ENCODE measurements at places on chromosomes 4 and X.
A peak's percentile ranks its signal among the peaks of the same experiment; 100 is the strongest.

DNA sequence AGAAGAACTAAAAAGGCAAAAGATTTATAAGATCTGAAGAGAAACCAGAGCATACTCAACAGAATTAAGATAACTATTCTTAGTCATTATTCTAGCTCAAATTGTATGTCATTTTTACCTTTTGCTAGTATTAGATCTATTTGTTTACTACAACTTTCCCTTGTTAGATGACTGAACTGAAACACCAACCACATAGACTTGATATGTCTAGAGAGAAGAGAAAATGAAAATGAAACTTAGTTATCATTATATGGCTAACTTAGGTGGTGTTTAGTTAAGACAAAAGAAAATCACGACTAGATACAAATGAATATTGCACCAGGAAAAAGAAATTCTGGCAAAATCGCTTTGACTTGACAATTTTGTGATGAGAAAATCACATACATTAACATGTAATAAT lies 690.8 kb downstream of the PCDH18 start:
- no peak for DNase-seq

GRCh38 chr4:114041117-114041475 lies 61.6 kb upstream of the ARSJ start:
- DNase-seq = no peak

- no peak for DNase-seq
Measured at GRCh38 chrX:50495616-50496015, 25.0 kb upstream of the DGKK start.

GRCh38 chr4:4758681-4759080 lies 100.8 kb upstream of the MSX1 start:
- DNase-seq = no peak

DNA sequence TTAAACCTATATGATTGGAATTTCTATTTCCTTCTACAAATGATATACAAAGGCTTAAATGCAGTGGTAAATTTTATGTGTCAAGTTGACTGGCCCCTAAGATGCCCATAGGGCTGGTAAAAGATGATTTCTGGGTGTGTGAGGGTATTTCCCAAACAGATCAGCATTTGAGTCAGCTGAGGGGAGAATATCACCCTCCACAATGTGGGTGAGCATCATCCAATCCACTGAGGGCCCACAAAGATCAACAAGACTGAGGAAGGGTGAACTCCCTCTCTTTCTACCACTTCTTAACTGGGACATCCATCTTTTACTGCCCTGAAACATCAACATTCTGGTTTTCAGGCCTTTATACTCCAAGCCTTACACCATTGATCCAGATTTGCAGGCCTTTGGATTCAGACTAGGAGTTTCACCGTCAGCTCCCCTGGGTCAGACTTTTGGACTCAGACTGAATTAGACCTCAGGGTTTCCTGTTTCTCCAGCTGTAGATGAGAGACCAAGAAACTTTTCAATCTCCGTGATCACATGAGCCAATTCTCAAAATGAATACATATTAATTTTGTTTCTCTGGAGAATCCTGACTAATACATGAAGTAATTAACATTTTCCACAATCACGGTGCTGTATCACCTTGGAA lies 1020.7 kb upstream of the SLIT2 start:
- no peak for DNase-seq

GRCh38 chr4:107780665-107781064 lies 44.1 kb upstream of the SGMS2 start:
- DNase-seq = no peak

DNA sequence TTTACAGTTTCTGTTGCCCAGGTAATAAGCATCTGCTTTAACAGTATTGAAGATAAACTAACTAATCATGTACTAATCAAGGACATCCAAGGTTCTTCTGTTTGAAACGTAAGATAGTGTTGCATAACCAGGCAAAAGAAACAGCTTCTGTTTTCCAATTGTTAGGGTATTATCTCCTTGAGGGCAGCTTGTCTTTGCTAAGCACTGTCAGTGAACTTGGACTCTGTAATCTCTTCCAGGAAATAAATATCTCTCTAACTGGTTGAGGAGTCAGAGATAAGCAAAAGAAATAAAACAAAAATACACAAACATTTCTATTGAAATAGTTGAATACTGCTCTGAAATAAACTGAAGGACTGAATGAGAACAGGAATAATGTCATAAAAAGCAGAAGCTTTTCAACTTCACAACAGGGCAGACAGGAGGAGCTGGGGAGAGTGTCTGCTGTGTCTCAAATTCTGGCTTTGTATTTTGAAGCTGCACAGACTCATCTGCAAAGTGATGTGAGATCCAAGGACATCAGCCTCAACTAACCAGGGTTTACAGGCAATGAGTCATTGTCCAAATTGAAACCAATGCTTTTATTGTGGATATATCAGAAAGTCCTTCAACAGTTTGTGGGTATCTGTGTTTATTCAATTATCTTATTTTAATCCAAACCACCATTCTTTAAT lies 1253.0 kb upstream of the PCDH7 start:
- no peak for DNase-seq

DNA sequence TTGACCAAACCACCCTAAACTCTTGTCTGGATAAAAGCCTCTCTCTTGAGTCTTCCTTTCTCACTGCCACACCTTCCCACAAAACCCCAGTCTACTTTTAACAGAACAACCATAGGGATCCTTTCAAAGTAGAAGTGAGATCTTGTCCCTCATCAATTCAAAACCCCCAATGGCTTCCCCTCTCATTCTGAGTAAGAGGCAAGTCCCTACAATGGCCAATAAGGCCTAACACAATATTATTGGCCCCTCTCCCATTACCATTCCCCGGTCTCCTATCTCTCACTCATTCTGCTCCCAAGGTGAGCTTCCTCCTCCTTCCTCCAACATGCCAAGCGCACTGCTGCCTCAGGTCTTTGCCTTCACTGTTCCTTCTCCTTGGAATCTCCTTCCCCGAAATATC lies 57.1 kb downstream of the REELD1 start:
- no peak for DNase-seq

DNA sequence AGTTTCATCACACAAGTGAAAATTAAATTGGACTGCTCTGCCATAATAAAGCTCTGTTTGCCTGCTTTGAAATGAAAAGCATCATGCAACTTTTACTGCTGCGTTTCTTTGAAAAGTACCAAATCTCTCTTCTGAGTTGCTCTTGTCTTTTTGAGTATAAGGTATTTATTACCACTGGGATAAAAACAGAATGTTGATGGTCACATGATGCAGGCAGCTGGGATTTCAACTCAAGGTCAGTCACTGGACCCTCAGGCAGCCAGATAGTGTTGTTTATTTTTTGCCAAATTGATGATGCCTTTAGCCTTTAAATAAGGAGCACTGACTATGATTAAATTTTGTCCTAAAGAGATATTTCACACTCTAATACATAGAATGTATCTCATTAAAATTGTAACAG lies 32.7 kb downstream of the DMD start:
- DNase-seq = no peak

- no peak for DNase-seq
Measured at GRCh38 chrX:1483843-1484637, 31.3 kb upstream of the ASMTL start.

DNA sequence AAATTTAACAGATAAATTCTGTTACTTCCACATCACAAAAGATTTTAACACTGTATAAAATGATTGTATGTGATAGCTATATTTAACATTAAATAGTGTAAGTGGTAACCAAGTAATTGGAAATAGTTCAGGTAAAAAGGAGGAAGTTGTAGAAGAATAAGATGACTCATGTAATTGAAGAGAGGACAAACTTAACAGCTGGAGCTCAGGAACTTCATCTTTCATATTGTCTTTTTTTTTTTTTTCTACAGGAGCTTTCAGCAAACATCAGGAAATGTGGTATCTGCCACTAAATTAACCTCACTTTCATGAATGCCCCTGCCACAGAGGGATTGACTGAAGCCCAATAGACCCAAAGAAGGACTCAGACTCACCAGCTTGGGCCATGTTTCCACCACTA lies 188.4 kb upstream of the VEGFC start:
- no peak for DNase-seq

- DNase-seq = no peak
Measured at GRCh38 chr4:77418333-77418732, 187.3 kb upstream of the CXCL13 start.

GRCh38 chr4:108644237-108644636 lies 6.2 kb upstream of the OSTC start:
- no peak for DNase-seq

DNA sequence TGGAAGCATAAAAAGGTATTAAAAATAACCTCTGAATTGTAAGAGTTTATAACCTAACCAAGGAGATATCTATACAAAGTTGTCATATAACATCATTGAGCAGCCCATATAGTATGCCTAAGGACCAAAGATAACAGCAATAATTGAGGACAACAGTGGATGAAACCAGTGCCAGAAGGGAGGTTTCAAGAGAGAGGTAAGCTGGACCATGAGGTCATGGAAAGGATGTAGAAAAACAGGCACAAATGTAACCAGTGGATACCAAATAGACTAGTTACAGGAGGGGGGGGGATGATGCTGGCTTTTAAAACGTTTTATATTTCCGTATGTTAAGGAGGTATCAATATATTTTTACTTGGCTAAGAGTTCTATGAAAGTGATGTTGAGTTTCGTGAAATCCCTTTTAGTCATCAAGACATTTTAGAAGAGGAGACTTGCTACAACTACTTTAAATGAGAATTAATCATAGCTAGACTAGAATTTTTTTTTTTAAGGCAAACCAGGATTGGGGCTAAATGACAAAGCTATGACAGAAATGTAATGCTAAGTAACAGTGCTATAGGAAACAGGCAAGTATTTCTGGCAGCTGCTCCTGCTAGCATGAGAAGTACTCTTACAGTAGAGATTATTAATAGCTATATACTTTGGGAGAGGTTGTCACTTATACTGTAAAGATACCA lies 161.1 kb downstream of the FBXW7 start:
- DNase-seq = no peak

- no peak for DNase-seq
Measured at GRCh38 chr4:61199873-61200186, 296 bp upstream of the ADGRL3 start.

GRCh38 chrX:119783026-119783425 lies 8.4 kb downstream of the RPL39 start:
- peak; percentile 36 for DNase-seq

GRCh38 chr4:44320833-44321232 lies 127.8 kb downstream of the KCTD8 start:
- DNase-seq = no peak

DNA sequence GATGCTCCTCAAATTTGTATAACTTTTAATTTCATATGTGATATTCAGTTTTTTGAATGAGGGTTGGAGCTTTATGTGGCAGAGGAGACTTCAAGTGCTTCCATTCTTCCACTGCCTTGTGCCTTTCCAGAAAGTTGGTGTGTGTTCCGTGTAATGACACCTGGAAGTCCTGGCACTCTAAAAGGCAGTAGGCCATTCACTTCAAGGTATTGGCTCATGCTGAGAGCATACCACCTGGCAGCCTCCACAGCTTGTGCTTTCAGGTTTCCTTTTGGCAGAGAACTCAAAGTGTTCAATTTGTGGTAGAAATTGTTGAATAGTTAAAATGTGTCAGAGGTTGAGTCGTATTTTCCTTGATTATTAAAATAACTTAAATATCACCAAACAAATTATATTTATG lies 49.6 kb downstream of the GRIA2 start:
- no peak for DNase-seq

DNA sequence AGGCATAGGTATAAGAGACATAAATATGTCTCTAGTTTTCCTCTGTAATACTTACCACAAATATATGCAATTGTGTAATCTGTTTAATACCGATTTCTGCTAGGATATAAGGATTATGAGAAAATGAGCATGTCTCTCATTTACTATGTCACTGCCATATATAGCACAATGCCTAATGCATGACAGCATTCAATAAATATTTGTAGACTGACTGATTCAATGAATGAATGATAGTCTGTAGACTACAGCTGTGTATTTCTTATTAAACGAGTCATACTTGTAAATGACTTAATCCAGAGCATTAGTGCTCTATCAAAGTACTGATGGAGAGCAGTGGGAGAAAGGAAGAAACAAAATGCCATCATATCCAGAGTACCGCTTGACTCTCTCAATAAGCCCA lies 175.6 kb downstream of the PPP3CA start:
- no peak for DNase-seq

DNA sequence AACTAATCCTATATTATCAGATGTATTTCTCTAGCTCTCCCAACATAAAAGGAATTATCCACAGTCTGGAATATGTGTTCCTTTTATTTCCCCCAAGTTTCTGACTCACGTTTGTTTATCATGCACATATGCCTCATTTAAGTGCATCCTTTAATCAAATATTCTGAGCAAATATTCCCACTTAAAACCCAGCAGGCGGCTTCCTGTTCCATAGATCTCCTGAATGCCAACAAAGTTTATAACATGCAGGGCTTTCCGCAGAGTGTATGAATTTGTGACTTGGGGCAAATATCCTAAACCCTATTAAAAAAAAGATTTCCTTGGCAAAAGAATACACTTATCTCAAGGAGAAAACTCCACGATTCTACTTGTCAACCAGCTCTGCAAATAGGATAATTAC lies 16.9 kb downstream of the GLRA2 start:
- no peak for DNase-seq

GRCh38 chr4:146285037-146285436 lies 70.7 kb downstream of the REELD1 start:
- DNase-seq = no peak

DNA sequence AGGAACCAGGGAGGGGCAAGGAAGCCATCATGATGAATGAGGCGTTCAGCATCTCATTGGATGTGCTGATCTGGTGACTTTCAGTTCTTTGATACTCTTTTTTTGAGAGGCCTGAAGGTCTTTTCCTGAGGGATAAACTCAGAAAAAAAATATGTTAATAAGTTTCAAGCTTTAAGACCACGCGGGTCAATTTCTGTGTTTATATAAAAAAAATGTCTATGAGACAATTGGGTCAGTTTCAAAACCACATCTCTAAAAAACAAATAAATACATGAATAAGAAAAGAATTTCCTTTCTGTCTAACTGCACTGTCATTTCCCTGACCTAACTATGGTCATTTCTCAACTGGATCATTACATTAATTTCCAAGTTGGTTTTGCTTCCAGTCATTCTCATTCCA lies 62.6 kb downstream of the TRIML1 start:
- DNase-seq = no peak

DNA sequence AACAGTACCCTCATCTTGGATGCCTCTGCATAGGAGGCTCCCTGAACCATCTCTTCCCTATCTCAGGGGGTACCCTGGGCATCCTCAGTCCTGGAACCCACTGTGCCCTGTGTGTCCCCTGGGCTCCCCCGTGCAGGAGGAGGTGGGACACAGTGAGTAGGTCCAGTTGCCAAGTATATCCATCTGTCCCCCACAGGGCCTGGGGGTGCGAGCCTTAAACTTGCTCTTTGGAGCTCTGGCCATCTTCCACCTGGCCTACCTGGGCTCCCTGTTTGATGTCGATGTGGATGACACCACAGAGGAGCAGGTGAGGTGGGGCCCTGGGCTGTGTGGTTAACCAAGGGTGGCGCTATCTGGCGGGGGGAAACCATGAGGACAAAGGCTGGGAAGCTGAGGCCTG lies 4.6 kb upstream of the EBP start:
- DNase-seq = no peak

DNA sequence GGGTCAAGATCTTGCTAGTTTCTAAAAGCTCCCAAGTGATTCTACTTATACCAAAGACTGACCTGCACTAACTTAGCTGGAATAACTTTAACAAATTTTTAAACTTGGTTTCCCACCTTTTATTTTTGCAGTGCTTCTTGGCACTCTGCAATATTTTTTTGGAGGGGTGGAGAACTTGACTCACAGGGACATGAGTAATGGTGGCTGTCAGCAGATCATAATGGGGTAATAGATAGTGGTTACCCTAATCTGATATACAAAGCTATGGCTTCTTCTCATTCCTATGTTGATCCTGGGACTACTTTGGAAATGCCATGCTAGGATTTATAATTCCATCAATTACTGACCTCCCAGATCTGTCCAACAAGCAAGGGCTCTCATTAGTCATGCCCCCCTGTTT lies 295.7 kb downstream of the GPAT3 start:
- no peak for DNase-seq
